GM23338 (cell line): ENCODE measurements at places on chromosomes 1 and 21. TPM values are rescaled to one million over a fixed set of nuclear protein-coding genes. Genes with fewer than 3 reads are reported as not detected.

GRCh38 chr1:156488566-156489165 is 11.9 kb downstream of the MEF2D start:
- no peak overlapping the region for H3K27ac ChIP-seq
- no peak for DNase-seq
- H3K27me3 ChIP-seq = no peaks in the 10 kb centered on the region
- peaks cover 36% of the 10 kb centered on the region for H3K4me1 ChIP-seq
- no peak overlapping the region for H3K4me3 ChIP-seq

- peak overlapping the region; percentile 61 for H3K4me3 ChIP-seq
- DNase-seq = peak; percentile 78
- H3K36me3 ChIP-seq = no peaks in the 10 kb centered on the region
- H3K27ac ChIP-seq = no peak overlapping the region
- H3K4me1 ChIP-seq = peaks cover 13% of the 10 kb centered on the region
These were observed 226.5 kb downstream of the SDCCAG8 start for GRCh38 chr1:243482141-243483022.

DNA sequence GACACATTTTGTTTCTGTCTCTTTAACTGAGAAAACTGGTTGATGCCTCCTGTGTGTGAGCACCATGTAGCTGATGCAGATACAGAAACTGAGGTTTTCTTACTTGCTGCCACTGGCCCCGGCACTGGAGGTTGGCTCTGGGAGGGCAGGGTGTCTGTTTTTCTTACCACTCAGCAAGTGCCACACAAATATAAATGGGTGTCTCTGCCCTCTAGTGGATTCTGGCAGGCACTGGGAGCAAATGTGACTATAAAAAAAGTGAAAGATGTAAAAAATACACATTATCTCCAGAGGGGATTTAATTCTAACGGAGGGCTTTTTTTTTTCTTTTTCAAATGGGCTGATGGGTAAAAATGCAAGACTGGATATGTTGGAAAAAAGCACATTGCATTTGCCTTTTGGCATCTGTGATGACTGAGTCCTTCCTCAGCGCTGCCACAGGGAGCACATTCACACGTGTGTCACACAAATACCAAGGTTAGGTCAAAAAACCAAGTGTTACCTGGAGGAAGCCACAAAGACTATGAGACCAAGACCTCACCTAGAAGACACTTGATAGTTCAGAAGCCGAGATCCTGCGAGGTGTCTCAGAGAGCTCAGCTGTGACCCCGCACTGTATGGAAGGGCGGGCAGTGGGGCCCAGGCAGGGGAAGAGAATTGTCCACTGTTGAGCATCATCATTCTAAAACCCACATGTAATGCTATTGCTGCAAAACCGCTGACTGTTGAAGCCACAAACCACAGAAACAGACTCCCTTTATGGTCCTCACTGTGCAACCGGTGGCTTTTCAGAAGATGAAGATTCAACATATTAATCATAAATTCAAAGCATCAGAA is 18.9 kb downstream of the PGBD2 start:
- H3K36me3 ChIP-seq = no peaks in the 10 kb centered on the region
- no peak overlapping the region for H3K4me3 ChIP-seq
- H3K27me3 ChIP-seq = no peaks in the 10 kb centered on the region

DNA sequence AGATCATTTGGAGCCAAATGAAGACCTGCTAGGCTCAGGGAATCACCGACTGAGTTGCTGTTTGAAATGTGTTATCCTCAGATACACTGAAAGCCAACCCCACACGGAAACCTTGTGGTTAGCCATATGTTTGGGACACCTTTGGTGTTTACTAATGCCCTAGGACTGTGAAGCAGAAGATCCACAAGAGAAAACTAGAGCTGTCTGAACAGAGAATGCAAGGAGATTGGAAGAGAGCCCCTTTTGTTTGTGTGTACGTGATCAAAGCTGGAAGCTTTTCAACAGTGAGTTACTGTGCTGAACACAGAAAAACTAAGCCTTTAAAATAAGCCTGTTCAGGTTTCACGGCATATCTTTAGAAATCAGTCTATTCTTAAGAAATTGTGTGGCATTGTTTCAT is 908.2 kb upstream of the ADGRL2 start:
- no peak overlapping the region for H3K27ac ChIP-seq
- H3K4me3 ChIP-seq = no peak overlapping the region
- no peaks in the 10 kb centered on the region for H3K36me3 ChIP-seq
- DNase-seq = peak; percentile 8
- no peaks in the 10 kb centered on the region for H3K27me3 ChIP-seq

The KCNA2 gene
- total RNA-seq = 0.97 and 1.5 TPM in 2 replicates

The AMPD1 gene
- total RNA-seq = not detected in 2 replicates

The RAD54L gene
- total RNA-seq = 32.5 and 48.1 TPM in 2 replicates

The WNT9A gene
- 1.8 and 2.0 TPM in 2 replicates for total RNA-seq
